ENCODE measurements at places on chromosomes 5 and 9.

DNA sequence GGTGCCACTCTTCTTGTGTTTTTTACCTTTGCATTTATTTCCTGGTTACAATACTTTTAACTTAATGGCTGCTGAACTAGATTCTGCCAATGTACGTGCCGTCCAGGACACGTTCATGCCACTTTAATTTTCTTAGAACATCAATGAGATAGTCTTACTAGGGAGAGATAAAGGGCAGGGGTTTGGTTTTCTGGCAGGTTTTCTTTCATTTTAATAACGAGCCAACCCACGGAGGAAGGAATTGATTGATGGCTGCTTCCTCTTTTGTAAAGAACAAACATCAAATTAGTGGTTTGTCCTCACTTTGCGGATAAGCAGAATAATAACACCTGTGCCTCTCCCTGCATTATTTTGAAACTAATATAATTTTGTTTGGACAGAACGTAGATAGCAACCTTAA is 135.7 kb downstream of the DOCK8 start:
- no peak for DNase-seq

GRCh38 chr5:134609232-134609851 is 23.3 kb downstream of the SAR1B start:
- no peak for DNase-seq

DNA sequence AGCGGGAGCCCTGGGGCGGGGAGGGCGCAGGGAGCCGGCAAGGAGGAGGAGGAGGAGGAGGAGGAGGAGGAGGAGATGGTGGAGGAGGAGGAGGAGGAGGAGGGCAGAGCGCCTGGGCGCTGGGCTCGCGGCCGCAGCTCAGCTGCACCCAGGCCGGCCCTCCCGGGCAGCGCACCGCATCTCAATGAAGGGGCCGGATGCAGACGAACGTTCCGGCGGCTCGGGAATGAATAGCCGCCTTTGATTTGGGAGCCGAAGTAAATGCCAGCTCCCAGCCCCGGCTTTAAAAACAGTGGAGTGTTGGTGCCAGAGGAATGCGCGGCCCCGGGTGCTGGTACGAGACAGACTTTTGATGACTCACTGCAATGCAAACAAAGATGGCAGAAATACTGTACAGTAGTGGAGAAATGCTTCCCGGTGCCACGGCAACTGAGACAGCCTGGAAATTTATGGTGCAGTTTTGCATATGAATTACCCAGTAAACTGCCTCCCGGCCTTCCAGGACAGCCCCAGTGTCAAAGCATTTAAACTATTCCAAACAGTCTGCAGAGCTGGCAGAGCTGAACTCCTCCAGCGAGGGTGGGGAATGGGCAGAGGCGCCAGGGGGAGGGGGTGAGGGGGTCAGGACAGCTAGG is 43.1 kb downstream of the NACC2 start:
- no peak for DNase-seq

DNA sequence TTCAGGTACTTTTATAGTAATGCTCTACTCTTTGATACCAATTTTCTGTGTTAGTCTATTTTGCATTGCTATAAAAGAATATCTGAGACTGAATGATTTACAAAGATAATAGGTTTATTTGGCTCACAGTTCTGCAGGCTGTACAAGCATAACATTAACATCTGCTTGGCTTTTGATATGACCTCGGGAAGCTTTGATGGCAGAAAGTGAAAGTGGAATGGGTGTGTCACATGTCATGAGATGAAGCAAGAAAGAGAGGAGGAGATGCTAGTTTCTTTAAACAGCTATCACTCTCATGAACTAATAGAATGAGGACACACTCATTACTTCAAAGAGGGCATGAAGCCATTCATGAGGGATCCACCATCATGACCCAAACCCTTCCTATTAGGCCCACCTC is 270.9 kb upstream of the IL12B start:
- no peak for DNase-seq

DNA sequence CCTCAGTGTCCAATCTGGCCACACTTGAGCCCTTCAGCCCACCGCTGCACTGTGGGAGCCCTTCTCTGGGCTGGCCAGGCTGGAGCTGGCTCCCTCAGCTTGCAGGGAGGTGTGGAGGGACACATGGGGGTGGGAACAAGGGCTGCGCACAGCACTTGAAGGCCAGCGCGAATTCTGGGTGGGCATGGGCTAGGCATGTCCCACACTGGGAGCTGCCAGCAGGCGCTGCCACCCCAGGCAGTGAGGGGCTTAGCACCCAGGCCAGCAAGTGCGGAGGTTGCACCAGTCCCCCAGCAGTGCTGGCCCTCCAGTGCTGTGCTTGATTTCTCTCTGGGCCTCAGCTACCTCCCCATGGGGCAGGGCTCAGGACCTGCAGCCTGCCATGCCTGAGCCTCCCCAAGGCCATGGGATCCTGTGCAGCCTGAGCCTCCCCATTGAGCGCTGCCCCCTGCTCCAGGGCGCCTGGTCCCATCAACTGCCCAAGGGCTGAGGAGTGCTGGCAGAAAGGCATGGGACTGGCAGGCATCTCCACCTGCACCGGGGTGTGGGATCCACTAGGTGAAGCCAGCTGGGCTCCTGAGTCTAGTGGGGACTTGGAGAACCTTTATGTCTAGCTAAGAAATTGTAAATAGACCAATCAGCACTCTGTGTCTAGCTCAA is 148.2 kb downstream of the EMB start:
- DNase-seq, result no peak

- no peak for DNase-seq
These were observed 86.7 kb downstream of the GOLPH3 start for GRCh38 chr5:32087086-32088082.

DNA sequence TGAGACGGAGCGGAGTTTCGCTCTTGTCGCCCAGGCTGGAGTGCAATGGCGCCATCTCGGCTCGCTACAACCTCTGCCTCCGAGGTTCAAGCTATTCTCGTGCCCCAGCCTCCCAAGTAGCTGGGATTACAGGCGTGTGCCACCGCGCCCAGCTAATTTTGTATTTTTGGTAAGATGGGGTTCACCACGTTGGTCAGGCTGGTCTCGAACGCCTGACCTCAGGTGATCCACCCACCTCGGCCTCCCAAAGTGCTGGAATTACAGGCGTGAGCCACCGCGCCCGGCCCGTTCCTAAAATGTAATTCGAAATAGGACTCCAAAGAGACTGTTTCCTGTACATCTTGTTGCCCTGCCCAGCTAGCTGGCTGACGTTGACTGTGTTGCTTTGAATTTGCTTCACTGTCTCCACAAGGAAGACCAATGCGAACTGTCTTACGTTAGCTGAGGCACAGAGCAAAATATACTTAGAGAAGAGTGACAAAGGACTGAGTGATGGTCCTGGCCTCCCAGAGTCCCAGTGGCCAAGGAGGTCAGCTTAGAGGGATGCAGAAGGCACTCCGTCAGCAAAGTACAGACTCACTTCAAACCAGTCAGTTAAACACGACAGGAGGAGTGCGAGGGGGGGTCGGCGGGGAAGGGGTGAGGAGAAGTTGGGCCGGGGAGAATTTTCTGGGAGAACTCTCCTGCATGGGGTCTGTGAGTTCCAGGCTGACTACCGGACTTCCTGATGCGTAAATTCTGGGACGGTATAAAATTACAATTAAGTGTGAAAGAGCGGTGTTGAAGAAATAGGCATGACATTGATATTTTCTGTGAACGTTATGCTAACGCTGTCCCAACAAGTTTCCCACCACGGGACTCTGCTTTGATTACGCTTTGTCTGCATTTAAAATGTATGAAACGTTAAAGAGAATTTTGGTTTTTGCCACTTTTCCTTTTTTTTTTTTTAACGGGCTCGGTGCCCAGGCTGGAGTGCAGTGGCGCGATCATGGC is 6.8 kb upstream of the TRIM41 start:
- no peak for DNase-seq

DNA sequence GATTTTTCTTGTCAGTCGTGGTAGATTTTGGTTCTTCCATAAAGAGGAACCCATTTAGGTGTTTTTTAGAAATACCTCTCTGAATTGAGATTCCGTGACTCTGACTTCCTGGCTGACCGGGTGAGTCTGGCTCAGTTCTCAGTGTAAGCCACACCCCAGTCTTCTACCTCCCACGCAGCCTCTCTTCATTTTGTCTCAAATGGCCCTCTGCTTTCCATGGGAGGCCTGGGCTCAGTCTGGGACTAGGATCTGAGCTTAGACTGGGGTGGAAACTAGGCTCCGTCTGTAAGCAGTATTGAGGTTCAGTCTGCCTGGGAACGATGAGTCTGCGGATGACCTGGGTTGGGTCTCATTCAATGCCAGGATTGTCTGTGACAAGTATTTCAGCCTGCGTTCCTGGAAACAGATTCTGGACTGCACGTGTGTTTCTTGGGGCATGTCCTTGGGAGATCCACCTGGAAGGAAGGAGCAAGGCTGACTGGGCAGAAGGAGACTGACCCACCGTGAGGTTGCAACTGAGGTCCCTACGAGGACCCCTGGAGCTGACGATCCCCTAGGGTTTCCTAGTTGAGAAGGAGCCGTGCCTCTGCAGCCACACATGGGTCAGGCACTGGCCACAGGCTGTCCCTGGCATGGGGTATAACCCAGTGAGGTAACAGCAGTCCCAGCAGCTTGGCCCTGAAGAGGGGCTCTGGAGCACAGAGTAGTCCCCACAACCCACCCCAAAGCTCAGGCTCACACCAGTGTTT is 12.4 kb upstream of the CRB2 start:
- DNase-seq, result peak; percentile 44

DNA sequence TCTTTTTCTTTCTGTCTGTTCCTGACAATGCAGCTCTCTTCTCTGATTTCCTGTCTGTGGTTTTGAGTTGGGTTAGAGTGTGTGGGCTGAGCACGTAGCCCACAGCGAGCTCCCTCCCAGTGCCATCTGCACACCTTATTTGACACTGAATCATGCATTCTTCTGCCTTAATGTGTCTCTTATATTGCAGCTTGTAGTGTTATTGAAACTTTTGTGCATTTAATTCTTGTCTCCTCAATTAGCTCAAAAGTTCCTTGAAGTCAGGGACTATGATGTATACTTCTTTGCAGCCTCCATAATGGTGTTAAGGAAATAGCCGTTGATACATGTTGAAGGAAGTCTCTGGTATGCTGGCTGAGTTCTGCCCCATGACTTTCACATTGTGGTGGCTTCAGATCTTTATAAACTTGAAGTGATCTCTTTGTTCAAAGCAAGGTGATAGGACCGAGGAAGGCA is 576.2 kb upstream of the CLINT1 start:
- DNase-seq, result peak; percentile 6

GRCh38 chr5:133534566-133534965 is 77.8 kb downstream of the FSTL4 start:
- DNase-seq, result no peak

GRCh38 chr5:55022450-55022849 is 1.6 kb upstream of the GZMK start:
- DNase-seq, result no peak

DNA sequence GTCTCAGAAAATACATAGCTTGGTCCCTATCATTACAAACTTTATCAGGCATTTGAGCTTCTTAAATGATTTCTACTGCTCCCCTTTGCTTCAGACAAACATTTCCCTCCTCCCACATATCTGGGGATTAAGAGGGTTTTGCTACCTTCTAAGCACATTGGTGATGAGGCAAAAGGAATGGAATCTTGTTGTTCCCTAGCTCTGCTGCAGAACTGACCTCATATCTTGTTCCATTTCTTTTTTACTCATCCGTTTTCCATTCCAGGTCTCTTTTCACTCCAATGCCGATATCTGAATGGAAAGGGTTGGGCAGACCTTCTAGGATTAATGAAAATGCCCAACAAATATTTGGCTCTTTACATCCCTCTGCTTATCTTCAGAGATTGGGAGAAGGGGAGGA is 444.6 kb downstream of the ZNF608 start:
- no peak for DNase-seq

GRCh38 chr5:157912621-157913325 is 53.8 kb upstream of the CLINT1 start:
- no peak for DNase-seq

GRCh38 chr9:84123648-84124406 is 143.2 kb downstream of the RMI1 start:
- no peak for DNase-seq

DNA sequence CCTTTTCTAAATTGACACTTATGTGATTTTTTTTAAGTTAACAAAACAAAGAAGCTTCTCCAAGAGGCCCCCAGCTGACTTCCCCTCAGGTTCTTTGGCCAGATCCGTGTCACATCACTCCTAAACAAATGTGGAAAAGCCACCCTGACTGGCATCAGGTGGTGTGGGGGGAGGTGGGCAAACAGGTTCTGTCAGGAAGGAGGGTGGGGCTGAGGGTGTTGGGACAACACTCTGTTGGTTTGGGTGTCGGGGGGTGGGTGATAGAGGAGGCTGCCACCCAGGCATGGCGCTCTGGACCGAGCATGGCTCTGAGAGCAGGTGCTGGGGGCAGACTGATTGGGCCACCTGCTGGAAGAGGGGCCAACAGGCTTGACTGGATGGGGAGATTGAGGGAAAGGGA is 210.9 kb downstream of the HSPA4 start:
- DNase-seq, result no peak

DNA sequence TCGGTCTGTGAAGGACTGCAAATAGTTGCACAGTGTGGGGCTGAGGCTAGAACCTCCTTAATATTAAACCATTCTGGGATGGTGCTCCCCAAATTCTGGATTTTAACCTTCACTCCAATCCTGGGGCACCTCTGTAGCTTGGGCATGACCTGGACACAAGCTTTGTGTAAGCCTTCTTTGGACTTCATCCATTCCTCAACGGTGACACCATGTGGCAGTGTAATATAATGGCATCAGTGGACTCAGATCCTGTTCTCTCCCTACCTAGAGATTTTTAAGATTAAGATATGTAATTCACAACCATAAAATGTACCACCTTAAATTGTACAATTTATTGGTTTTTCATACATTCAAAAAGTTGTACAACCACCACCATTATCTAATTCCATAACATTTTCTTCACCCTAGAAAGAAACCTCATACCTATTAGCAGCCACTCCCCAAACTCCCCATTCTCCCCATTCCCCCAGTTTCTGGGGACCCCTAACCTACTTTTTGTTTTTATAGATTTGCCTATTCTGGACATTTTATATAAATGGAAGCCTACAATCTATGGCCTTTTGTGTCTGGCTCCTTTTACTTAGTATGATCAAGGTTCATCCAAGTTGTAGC is 4.8 kb upstream of the PLGRKT start:
- DNase-seq, result no peak

DNA sequence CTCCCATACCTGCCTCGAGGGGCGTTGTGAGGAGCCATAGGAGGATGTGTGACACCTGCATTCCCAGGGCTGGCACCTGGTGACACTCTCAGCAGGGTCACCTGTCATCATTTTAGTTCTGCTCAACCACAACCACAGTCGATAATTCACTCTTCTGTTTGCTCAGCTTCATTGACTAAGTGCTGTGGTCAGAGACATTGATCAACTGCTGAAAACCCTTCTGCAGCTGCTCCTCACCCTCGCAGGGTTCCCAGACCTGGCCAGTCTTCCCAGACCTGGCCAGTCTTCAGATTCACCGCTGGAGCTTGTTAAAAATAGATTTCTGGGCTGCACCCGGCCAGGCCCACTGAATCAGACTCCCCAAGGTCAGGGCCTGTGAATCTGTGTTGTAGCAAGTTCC is 92.8 kb downstream of the MVB12B start:
- no peak for DNase-seq

GRCh38 chr9:98105006-98105405 is 14.0 kb downstream of the TRIM14 start:
- DNase-seq, result no peak
